ENCODE measurements at places on chromosomes 7 and 10.
A peak's percentile ranks its signal among the peaks of the same experiment; 100 is the strongest.

DNA sequence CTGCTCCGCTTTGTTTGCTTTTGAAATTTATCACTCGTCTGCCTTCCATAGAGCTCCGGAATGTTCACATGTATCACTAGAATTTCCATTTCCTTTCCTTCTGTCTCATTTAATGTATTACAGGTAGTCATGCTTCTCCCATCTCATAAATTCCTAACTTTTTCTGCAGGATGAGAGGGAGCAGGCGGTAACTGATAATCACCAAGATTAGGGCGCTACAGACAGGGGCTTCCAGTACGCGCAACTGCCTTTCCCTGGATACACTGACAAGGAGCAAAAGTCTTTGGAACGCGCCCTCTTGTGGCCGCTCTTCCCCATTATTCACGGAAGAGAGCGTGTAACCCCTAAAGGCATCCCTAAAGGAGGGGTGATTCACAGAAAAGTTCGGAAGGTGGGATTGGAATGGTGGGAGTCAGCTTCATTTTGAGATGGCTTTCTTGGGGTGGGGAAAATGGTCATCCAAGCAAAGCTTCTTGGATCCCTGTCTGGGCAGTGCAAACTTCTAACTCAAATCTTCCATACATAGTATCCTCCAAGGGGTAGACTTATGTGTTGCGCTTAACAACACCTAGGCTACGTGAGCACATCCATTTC, 6.5 kb downstream of the INHBA start:
- peak; percentile 74 for DNase-seq

DNA sequence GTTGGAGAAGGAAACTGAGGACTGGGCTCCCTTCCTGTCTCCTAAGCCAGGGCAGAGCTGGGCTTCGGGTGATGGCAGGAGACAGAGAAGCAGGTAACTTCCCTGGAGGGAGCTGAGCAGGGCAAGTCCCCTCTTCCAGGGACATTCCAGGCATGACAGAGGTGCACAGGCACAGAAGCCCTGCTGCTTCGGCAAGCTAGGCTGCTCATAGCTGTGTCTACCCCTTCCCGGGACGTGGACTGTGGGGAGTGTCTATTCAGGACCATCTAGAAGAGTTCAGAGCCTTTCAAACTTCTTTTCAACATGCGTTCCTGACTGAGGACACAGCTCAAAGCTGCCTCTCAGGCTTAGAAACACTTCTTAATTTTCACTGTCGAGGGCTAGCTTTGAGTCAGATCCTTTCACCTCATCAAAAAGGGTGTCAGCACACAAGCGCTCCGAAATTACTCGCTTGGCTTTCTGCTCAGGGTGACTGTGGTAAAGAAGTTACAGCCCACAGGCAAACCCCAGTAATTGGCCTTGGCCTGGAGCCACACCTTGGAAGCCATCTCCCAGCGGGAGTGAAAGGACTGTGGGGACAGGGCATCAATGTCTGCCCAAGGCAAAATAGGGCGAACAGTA, 63.7 kb upstream of the STEAP1B start:
- no peak for DNase-seq

DNA sequence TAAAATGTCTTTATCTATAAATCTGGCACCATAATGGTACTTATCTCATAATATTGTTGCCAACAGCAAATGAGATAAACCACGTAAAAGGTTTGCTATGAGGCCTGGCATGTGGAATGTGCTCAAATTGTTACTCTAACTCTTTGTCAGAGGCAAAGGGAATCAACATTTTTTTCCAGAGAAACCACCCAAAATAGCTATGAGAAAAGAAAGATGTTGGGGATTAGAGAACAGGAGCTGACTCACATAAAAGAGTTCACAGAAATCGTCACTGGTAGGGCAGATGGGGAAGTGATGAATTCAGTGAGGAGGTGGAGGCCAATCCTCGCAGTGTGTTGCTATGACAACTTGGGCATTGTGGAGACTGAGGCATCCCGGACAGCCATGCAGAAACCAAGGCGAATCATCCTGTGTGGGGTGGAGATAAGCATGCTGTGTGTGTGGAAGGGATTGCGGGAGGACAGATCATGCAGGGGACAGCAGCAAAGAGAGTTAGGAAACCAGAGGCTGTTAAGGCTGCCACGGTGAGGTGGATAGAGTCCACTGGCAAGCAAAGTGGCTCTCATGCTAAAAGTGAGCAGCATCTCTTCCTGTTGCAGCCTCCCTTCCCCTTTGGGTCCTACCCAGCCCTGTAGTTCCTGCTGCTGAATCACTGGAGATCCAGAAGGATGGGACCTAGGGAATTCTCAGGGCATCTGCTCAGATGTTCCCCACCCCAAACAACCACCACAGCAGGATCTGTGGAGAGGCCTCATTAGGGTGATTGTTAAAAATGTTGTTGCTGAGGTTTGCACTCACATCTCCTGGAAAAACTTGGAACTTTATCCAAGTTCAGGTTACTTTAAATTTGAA, 103.9 kb downstream of the CUBN start:
- DNase-seq, result peak; percentile 12

DNA sequence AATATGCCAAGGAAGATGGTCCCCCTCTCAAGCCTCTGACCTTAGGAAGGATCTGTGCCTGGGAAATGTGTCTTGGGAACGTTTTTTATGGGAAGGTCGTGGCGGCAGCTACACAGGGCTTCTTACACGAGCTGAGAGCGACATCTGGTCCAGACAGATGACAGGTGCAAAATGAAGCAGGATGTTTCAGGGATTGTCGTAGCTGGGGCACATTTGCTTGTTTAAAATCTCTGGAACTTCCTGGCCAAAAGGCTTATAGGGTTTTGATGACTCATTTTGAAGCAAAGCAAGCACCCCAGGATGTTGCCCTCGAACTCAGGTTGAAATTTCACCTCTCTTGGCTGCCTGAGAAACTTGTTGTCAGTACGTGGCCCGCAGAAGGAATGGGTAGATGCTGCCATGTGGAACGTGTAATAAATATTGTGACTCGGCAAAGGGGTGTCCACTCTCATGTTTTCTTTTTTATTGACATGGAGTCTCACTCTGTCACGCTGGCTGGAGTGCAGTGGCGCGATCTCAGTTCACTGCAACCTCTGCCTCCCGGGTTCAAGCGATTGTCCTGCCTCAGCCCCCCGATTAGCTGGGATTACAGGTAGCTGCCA, 117.5 kb downstream of the CAMK1D start:
- no peak for DNase-seq

GRCh38 chr7:149317496-149317895, 55.5 kb downstream of the ZNF783 start:
- DNase-seq, result no peak

- no peak for DNase-seq
These were observed 86.0 kb upstream of the DIP2C start for GRCh38 chr10:775245-776075.

DNA sequence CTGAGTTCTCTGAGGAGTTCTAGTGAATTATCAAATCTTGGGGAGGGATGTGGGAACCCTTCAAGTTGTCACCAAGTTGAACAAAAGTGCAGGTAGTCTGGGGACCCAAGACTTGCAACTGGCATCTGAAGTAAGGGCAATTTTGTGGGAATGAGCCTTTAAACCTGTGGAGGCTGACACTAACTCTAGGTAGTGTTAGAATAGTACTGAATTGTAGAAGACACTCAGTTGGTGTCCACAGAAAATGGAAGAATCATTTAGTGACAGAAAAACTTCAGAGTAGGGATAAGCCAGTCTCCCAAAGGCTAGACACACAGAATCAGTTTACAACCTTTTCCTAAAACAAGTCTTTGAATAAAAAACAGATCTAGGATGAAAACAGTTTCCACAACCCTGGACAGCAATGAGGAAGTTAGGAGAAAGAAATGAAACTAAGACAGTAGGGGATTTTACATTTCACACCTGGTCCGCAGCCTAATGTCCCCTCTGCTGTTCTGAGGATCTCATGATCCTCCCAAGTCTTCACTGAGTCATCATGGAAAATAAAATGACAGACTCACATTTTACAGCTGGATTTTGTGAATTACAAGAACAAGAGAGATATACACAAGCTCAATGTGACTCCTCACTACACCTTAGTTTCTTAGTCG, 23.0 kb upstream of the ING3 start:
- DNase-seq, result no peak

DNA sequence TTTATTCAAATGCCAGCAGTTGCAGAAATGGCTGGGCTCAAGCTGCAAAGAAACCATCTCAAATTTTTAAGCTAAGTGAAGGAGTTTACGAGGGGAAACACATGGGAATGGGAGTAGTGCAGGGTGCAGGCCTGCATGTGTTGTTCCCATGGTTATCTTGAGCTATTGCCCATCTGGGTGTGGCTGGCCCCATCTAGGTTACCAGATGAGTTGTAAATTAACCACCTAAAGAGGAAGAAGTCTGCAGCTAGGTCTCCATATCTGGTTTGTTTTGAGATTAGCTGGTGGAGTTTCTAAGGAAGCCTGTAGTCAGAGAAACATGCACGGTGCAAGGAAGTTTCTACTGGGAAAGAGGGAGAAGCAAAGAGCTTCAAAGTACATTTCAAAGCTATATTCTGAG, 23.3 kb upstream of the STEAP2 start:
- DNase-seq, result no peak
